ENCODE measurements at places on chromosomes 4 and X.
A peak's percentile ranks its signal among the peaks of the same experiment; 100 is the strongest.

GRCh38 chr4:185535612-185536410 is 504 bp upstream of the PDLIM3 start:
- DNase-seq, result no peak

GRCh38 chr4:68962868-68963267 is 11.3 kb upstream of the UGT2A3 start:
- DNase-seq, result no peak

DNA sequence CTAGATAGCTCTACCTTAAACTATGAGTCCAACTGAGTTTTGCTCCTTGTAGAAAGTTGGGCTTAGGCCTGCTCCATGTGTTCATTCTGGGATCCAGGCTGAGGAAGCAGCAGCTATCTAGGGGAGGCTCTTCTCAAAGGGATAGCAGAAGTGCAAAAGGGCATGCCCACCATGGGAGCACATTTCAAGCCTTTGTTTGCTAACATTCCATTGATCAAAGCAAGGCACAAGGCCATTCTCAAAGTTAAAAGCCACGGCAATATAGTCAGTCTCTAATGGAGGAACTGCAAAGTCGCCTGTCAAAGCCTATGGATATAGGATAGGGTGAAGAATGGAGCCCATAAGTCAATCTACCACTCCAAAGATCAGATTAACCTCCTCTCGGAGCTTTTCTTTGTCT is 488.1 kb upstream of the ARX start:
- no peak for DNase-seq

- DNase-seq, result no peak
Measured at GRCh38 chrX:109707720-109708119, 25.3 kb downstream of the ACSL4 start.

GRCh38 chr4:103497692-103498091 is 222.1 kb downstream of the TACR3 start:
- no peak for DNase-seq

DNA sequence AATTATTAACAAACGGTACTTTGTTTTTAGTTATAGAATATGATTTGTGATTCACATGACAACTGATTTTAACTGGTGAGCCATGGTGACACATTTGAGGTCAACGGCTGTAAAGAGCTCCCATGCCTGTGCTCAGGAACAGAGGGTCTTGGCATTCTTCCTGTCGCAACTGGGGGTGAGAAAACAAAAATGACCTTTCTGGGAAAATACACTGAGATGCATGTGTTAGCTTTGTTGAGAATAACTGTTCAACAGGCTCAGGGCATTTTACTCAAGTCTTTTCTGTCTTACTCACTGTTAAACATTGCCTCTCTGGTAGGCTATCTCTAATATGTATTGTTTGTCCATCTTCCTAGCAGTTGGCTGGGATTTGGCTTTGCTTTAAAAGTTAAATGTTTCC is 57.1 kb upstream of the HPGD start:
- no peak for DNase-seq

- DNase-seq, result no peak
Measured at GRCh38 chr4:189364032-189364449, 576.6 kb upstream of the FRG1 start.

- no peak for DNase-seq
Measured at GRCh38 chrX:6941041-6941440, 206.5 kb upstream of the STS start.

DNA sequence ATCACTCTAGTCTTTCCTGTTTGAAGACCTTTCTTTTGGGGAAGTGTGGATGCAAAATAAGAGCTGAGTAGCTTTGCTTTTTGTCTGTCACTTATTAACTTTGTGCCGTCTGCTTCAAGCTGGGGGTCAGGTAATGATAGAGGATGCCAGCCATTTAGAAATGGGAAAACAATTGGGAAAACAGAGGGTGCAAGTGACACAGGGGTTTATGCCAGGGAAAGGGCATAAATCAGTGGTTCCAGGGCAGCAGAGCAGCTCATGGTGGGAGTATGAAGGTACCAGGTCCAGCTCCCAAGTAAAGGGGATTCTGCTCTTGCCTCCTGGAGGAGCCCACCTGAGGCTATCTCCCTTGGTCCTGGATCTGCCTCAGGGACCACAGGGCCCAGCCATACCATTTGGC is 91.9 kb upstream of the GPR50 start:
- DNase-seq, result no peak

- DNase-seq, result no peak
Measured at GRCh38 chrX:136880003-136880451, 498 bp downstream of the RBMX start.

GRCh38 chrX:97685753-97686152 is 802.0 kb downstream of the RPA4 start:
- no peak for DNase-seq

GRCh38 chr4:39452860-39453587 is 5.7 kb downstream of the RPL9 start:
- no peak for DNase-seq

- DNase-seq, result no peak
Measured at GRCh38 chrX:8803326-8803725, 2.1 kb upstream of the FAM9A start.

DNA sequence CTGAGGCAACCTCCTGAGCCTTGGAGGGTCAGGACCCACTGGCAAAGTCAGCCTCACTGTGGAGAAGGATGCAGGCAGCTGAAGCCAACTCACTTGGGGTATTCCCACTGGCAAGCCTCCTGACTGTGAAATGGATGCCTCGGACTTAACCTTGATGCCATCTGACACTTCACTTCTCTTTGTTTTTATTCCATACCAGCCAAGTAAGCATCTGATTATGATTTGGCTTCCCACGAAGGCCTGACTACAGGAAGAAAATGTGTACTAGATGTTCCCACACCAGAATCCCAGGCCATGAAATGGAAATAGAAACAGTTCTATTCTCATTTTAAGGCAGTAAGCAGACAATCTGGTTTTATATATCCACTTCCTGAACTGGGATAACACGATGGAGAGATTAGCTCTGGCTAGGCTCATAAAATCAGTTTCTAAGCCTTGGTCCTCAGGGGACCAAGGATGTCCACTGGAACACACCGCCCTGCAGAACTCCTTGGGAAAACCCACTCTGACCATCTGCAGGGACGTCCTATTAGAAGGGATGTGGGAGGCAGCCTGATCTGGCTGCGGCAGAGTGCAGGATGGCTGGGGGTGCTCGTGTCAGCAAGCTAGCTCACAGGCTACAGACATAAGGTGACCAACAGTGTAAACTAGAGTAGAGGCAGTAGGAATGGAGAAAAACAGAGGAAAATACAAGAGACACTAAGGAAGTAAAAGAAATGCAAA is 89.3 kb downstream of the TSPAN5 start:
- DNase-seq, result no peak

GRCh38 chr4:57156242-57156990 is 46.2 kb upstream of the IGFBP7 start:
- DNase-seq, result no peak

- DNase-seq, result no peak
Measured at GRCh38 chr4:23966725-23967124, 76.9 kb upstream of the PPARGC1A start.

DNA sequence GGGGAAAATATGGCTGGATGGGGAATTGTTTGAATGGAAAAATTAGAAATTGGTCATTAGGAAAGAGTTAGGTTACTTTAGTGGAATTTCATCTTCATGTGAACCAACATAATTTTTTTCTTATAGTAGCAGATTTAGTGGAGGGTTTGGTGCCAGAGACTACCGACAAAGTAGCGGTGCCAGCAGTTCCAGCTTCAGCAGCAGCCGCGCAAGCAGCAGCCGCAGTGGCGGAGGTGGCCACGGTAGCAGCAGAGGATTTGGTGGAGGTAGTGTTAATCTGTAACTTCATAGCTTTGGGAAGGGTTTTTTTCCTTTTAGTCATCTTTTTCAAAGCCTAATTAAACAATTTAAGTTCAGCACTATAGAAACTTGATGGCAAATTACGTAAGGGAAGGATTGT is 13.2 kb downstream of the DDX3X start:
- DNase-seq, result no peak

DNA sequence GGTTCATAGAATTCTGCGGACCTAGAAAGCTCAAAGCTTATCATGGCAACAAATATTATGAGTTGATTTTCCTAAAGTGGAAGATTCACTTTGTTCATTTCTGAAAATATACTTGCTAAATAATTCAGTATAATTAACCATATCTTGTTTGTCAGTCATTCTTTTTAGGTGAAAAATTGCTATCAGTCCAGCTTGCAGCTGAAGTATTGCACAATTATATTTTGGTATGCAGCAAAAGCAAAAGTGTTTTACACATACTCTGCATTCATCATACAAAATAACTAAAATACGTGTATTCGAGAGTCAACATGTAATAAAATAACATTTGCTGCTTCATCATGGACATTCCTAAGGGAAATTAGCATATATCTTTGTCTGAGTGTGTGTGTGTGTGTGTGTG is 24.8 kb downstream of the DKK2 start:
- no peak for DNase-seq

DNA sequence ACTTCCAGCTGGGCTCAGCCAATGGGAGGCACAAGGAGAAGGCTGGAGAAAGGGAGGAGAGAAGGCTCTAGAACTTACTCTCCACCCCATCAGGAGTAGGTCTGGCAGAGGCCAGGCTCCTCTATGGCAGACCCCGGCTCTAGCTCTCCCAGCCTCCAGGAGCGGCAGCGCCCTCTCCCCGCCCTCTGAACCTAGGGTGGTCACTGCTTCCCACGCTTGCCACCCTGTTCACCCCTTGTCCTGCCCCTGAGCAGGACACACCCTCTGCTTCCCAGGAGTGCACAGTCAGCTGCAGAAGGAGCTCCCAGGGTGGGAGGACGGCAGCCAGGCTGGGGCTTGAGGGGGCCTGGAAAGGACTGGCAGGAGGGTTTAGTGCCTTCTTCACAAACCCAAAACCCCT is 53.0 kb upstream of the CRMP1 start:
- DNase-seq, result no peak

DNA sequence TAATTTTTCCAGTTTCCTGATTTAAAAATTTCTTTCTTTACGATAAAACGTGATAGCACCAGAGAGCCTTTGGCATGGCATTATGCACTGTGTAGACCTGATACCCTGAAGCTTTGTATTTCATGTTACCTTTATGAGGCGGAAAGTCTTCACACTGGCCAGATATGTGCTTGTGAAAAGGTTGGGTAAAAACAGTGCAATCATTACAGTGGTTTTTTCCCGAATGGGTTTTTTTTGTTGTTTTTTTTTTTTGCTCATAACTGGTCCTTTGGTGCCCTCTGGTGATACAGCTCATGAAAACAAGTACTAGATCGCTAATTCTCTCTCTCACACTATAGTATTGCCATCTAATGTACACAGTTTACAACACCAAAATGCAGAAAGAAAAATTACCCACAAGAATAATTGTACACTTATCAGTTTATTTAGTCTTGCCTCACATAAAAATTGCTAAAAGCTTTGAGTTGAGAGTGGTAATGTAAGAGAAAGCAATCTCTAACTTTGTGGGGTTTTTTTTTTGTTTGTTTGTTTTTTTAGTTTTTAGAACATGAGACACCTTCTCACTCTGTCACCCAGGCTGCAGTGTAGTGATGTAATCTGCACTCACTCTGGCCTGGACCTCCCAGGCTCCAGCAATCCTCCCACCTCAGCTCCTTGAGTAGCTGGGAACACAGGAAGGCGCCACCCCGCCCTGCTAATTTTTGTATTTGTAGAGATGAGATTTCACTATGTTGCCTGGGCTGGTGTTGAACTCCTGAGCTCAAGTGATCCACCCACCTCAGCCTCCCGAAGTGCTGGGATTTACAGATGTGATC is 21.3 kb downstream of the SPCS3 start:
- DNase-seq, result no peak

GRCh38 chr4:146338512-146338911 is 124.2 kb downstream of the REELD1 start:
- no peak for DNase-seq

GRCh38 chr4:37745946-37746345 is 59.8 kb upstream of the RELL1 start:
- no peak for DNase-seq

GRCh38 chr4:4334798-4335520 is 44.9 kb downstream of the ZBTB49 start:
- peak; percentile 65 for DNase-seq

DNA sequence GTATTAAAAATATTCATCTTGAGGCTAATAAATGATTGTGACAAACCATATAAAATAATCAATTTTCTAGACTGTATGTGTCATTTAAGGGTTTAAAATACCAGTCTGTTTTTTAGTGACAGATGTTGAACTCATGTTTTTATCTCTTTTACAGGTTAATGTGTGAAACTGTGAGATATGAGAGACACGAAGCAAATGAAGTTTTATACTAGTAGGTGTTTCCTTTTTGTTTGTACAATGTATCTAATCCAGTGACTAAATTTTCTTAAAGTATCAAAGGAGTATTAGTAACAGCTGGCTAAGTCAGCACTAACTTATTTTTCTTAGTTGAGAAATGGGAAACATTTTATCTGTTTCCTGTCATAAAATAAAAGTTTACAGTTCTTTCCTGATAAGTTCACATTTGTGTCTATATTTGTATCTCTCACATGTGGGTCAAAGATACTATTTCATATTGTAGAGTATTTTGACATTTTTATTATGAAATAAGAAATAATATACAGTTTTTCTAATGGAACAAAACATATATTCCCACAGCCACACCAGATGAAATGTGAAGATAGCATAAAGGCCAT is 90.3 kb downstream of the RAPGEF2 start:
- DNase-seq, result no peak

- no peak for DNase-seq
Measured at GRCh38 chrX:82208975-82209374, 1007.1 kb downstream of the SH3BGRL start.

DNA sequence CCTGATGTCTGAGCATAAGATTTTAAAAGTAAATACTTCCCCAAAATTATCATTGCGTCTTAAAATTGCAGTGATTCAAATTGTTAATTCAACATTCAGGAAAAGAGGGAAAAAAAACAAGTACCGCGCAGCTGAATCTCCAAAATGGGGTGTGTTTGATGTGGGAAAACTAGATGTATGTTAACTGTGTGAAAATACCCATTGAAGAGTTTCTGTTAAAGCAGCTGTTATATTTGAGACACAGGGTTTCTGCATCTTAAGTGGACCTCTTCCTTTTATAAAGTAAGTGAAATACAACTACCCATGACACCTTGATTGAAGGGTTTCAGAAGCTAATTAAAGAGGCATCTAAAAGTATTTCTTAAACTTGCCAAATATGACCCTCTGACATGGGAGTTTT is 1186.1 kb downstream of the NLGN4X start:
- no peak for DNase-seq

DNA sequence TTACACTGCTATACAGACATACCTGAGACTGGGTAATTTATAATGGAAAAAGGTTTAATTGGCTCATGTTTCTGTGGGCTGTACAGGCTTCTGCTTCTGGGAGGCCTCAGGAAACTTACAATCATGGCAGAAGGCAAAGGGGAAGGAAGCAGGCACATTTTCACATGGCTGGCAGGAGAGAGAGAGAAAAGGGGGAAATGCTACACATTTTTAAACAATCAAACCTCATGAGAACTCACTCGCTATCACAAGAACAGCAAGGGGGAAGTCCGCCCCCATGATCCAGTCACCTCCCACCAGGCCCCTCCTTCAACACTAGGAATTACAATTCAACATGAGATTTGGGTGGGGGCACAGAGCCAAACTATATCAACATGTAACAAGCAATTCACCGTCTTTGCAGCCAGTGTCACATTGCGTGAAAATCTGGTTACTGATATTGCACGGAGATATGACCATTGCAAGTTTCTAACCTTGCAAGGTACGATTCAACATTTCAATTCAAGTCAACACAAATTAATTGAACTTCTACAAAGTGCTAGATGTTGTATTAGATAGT is 61.7 kb upstream of the RELL1 start:
- no peak for DNase-seq

- DNase-seq, result no peak
Measured at GRCh38 chrX:129091097-129091496, 432.2 kb downstream of the SMARCA1 start.

GRCh38 chrX:151174581-151175282 is 1.7 kb upstream of the GPR50 start:
- no peak for DNase-seq
